Nephron progenitor cell (in vitro differentiated cells): ENCODE measurements at places on chromosomes 5 and 9.
A peak's percentile ranks its signal among the peaks of the same experiment; 100 is the strongest.

GRCh38 chr9:11973511-11973910, 719.7 kb upstream of the TYRP1 start:
- DNase-seq, result no peak

- no peak for DNase-seq
Observed at GRCh38 chr9:114250648-114251047, 72.2 kb upstream of the ORM1 start.

GRCh38 chr5:36644727-36645126, 38.3 kb downstream of the SLC1A3 start:
- DNase-seq, result no peak

- peak; percentile 35 for DNase-seq
Observed at GRCh38 chr5:145887976-145888574, 15.3 kb upstream of the GRXCR2 start.

- DNase-seq, result no peak
Observed at GRCh38 chr9:5712651-5713390, 83.9 kb downstream of the RIC1 start.

DNA sequence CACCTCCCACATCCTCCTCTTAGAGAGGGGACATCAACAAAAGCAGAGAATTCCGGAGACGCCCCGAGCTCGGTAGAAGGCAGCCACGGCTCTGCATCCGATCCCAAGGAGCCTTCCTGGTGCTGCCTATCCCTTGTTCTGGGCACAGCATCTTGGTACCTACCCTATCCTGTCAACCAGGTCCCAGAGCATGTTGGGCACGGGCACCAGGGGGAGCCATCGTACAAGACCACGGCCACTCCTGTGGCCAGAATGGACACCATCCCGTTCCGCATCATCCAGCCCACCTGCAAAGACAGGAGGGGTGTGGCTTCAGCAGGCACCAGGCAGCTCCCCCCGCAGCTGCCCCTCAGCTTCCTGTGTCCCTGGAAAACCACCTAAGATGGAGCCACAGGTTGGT, 62.7 kb upstream of the ZNF354A start:
- peak; percentile 51 for DNase-seq

DNA sequence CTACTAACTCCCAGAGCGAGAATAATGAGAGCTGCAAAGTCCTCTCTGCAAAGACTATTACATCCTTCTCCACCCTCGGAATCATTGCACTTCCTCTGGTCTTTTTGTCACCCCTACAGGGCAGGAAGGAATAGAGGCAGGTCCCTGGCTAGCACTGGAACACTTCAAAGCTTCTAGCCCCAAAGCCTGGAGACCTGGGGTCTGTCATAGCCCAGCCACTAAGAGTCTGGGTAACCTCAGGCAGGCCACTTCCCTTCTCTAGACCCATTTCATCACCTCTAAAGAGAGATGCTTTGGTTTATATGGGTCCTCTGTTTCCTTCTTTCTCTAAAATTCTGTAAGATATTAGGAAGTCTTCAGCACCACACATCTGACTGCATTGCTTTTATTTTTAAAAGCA, 6.7 kb downstream of the ADRB2 start:
- DNase-seq, result no peak

GRCh38 chr5:128965011-128965637, at the start of gene SLC27A6:
SLC27A6 (plus strand) TSS chr5:128965488; CDS start chr5:128966138, 650 bp downstream.
- peak; percentile 76 for DNase-seq

GRCh38 chr9:76756268-76756640, 8.0 kb upstream of the PCA3 start:
- DNase-seq, result peak; percentile 36

DNA sequence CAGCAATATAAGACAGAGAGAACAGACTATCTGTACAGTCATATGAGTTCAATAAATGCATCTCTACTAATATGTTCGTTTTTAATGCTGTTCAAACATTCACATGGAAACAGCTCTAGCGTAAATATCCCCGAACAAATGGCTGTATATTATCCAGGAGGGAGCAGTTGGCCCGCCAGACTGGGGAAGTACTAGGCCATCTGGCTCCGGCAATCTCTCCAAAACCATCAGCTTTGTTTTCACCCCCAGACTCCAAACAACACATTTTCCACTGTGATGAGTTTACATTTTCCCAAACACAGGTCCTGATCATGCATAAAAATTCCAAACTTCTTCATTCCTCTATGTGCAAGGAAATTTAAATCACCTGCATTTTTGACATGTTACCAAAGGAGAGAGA, 8.7 kb downstream of the EBF1 start:
- DNase-seq, result no peak

GRCh38 chr9:84322828-84323227, 17.7 kb downstream of the SLC28A3 start:
- DNase-seq, result no peak

- peak; percentile 21 for DNase-seq
Observed at GRCh38 chr5:36305571-36306326, 4.0 kb upstream of the RANBP3L start.

- DNase-seq, result no peak
Observed at GRCh38 chr9:120366644-120367019, 213.3 kb downstream of the CDK5RAP2 start.

GRCh38 chr5:20360263-20360662, 372.3 kb upstream of the CDH18 start:
- no peak for DNase-seq

GRCh38 chr5:35246900-35247647, 16.8 kb upstream of the PRLR start:
- DNase-seq, result no peak

DNA sequence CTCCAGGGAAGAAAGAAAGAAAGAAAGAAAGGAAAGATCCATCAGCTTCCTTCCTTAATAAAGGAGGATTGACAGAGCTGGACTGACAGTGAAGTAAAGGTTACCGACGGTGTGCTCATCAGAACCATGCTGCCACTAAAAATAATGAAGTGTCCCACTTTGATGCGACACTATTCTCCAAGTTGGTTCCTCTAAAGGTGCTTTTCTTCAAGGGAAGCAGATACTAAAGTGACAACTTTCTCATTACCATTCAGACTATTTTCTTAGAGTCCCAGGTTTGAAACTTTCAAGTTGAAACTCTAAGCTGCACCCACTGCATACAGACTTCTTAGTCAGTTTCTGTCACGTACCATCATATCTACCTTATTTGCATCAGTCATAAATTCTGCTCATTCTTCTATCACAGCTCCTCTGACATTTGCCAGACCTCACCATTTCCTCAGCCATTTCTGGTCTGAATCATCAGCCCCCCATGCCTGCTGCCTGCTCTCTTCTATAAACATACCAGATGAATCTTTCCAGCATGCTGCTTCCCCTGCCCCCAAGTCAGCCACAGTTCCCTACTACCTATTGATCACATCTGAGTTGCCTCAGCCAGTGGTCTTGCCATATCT, 177.6 kb downstream of the DEPDC1B start:
- no peak for DNase-seq
